ENCODE measurements at places on chromosomes 12 and 14. TPM values are rescaled to one million over a fixed set of nuclear protein-coding genes. Genes with fewer than 3 reads are reported as not detected.

ADAM20 gene
- total RNA-seq, result 0.52 TPM

CISTR gene
- not detected for total RNA-seq

REP15 gene
- total RNA-seq, result not detected

CEBPE gene
- total RNA-seq, result 0.21 TPM

ARG2 gene
- total RNA-seq, result 3.3 TPM

PIK3C2G gene
- total RNA-seq, result not detected

PTCSC3 gene
- not detected for total RNA-seq

BCL11B gene
- 101 TPM for total RNA-seq

KRT74 gene
- 0.10 TPM for total RNA-seq

MYH6 gene
- not detected for total RNA-seq

ADAMTS20 gene
- total RNA-seq, result not detected

COCH gene
- total RNA-seq, result 0.52 TPM

CD27 gene
- total RNA-seq, result 24.3 TPM

ZFYVE1 gene
- 10.8 TPM for total RNA-seq

NINJ2 gene
- total RNA-seq, result 8.4 TPM

TCTN2 gene
- total RNA-seq, result 1.8 TPM

CDCA3 gene
- 0.10 TPM for total RNA-seq

CARMIL3 gene
- total RNA-seq, result 0.52 TPM

CEP170B gene
- total RNA-seq, result 1.0 TPM

ALX1 gene
- not detected for total RNA-seq

OR6C70 gene
- not detected for total RNA-seq

NTS gene
- total RNA-seq, result not detected

SERPINA1 gene
- 453 TPM for total RNA-seq

PGF gene
- not detected for total RNA-seq

SLC7A8 gene
- total RNA-seq, result 0.21 TPM

RFX4 gene
- not detected for total RNA-seq

AQP6 gene
- total RNA-seq, result not detected

FOXN4 gene
- not detected for total RNA-seq

FITM1 gene
- 0.42 TPM for total RNA-seq

GPR137C gene
- 0.10 TPM for total RNA-seq

KRT80 gene
- total RNA-seq, result not detected

KCNMB4 gene
- 0.63 TPM for total RNA-seq

DGLUCY gene
- 23.2 TPM for total RNA-seq

LUM gene
- 0.10 TPM for total RNA-seq

DERA gene
- total RNA-seq, result 18.9 TPM

SYNDIG1L gene
- not detected for total RNA-seq

DEGS2 gene
- 0.21 TPM for total RNA-seq

IAPP gene
- total RNA-seq, result not detected

INHBE gene
- not detected for total RNA-seq

ITGB7 gene
- 49.8 TPM for total RNA-seq

OAS1 gene
- 7.7 TPM for total RNA-seq

HHIPL1 gene
- total RNA-seq, result not detected

CGRRF1 gene
- total RNA-seq, result 36.4 TPM

SIX1 gene
- not detected for total RNA-seq

AKAP6 gene
- 5.6 TPM for total RNA-seq

RAB5B gene
- 25.1 TPM for total RNA-seq

DYRK2 gene
- total RNA-seq, result 125 TPM

TMEM179 gene
- not detected for total RNA-seq

CLECL1 gene
- 4.4 TPM for total RNA-seq

CACNA2D4 gene
- 17.2 TPM for total RNA-seq

MDP1 gene
- 4.5 TPM for total RNA-seq

SLC22A17 gene
- 5.6 TPM for total RNA-seq

SMIM41 gene
- total RNA-seq, result 0.42 TPM

CMA1 gene
- not detected for total RNA-seq

AKAP5 gene
- total RNA-seq, result 2.3 TPM
